KBM-7 (cell line): ENCODE measurements at places on chromosomes 1 and 21.

DNA sequence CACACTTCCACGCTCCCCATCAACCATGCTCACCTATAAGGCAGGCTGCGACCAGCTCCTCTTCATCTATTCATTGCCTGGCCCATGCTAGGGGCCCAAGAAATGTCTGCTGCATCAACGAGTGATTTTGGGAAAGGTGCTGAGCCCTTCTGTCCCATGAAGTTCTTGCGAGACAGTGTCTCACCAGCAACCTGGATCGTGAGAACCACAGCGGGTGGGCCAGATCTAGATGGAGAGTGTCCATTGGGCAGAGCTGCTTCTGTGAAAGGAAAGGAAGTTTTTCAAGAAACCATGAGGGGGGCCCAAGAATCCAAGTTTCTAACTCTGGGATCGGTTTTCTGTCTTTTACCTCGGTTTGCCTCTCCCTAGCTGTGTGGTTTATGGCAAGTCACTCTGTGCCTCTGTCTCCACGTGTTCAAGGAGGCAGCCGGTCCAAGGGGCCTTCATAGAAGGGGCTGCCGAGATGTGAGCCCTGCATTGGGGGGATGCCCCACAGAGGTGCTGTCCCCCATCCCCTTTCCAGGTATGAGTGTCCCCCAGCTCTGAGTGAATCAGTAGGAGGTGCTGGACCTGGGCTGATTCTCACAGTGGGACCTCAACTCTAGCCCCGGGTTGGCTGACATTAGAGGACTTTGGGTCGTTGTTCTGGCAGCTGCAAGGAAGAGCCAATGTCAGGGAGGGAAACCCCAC, 8.3 kb upstream of the PADI1 start:
- DNase-seq = no peak

DNA sequence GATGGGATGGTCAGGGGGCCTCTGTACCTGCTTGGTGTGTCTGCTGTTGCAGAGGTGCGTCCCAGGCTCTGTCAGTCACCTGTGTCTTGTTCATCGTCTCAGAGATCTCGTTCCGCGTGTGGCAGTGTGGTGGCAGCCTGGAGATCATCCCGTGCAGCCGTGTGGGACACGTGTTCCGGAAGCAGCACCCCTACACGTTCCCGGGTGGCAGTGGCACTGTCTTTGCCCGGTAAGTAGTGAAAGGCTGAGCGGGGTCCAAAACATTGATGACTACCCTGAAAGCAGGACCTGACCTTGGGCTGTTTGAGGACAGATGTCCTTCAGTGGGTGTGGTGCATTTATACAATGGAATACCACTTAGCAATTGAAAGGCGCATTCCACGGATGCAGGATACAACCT, 171.0 kb downstream of the PGBD5 start:
- no peak for DNase-seq

DNA sequence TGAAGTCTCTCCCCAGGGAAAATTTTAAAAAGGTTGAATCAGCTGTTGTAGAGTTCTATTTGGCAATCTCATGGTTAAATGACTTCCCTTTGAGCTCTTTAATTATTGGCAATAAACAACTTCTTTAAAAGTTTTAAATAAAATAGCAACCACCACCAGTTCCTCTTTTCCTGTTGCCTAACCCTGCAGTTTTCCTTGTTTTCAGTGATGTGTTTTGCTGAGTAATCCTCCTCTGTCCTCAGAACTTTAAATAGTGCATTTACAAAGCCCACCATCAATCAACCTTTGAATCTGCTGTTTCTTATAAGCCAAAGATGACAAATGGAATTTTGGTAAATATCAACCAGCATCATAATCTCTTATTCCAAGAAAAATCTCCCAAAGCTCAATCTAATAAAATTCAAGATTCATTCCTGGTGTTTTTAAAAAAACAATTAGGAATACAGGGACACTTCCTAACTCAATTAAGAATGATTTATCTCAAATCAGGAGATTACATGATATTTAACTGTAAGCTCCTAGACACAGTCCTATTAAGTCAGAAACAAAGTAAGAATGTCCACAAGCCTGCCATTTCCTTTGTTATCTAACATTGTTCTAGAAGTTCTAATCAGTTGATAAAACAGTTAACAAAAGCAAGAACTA, 14.8 kb downstream of the AVPR1B start:
- peak; percentile 88 for DNase-seq

DNA sequence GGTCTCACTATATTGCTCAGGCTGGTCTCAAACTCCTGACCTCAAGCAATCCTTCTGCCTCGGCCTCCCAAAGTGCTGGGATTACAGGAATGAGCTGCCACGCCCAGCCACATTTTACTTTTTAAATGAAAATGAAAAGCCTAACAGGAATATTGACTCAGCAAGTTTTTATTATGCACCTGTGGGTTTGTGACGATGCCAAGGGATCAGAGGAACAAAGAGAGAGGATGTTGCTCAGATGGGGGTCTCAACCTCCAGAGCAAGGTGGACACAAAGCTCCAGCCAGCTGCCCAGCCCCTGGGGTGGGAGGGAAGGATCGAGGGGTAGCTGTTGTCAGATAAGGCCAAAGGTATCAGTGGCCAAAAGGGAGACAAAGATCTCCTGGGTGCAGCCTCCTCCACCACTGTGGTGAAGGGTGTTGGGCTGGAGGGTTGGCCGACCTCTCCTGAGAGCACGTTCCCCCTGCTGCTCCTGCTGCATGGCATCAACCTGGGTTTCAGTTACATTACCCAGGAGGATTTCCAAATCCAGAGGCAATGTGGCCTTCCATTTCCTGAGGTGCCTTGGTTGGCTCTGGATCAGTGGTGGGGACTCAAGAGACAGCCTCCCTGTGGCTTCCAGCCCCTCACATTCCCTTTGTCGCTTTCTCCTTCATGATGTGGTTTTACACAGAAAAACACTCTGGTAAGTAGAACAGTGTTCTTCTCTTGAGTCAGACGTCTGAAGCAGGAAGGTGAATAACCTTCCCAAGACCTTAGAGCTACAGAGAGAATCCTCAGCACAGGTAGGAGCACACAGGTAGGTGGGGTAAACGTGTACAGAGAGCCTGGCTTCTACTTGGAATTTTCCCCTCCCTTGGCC, 34.2 kb downstream of the ZNF496 start:
- no peak for DNase-seq

DNA sequence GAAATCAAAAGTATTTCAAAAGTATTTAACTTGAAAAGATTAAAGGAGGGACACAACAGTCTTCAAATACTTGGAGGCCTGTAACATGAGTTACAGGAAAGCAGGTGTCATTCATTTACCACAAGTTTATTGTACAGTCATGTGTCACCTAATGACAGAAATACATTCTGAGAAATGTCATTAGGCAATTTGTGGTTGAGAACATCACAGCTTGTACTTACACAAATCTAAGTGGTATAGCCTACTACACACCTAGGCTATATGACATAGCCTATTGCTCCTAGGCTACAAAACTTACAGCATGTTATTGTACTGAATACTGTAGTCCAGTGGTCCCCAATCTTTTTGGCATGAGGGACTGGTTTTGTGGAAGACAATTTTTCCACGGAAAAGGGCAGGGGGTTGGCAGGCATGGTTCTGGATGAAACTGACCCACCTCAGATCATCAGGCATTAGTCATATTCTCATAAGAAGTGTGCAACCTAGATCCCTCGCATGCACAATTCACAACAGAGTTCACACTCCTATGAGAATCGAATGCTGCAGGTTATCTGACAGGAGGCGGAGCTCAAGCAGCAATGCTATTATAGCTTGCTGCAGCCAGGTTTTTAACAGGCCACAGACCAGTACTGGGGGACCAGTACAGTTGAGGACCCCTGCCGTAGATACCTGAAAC, 25.0 kb upstream of the PHTF1 start:
- DNase-seq = no peak

DNA sequence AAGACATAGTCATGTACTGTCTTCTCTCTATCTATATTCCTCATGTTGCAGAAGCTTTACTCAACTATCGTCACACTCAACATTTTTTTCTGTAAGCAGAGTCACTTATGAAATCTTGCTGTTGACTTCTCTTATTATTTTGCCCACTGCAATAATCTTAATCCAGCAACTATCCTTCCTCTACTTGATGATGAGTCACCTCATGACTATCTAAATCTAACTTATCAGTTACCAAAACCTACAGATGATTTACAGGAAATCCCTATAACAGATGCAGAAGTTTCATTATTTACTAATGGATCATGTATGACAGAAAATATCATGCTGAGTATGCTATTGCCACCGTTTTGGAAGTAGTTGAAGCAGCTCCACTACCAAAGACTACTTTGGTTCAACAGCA, 378.9 kb downstream of the DUSP10 start:
- no peak for DNase-seq

GRCh38 chr21:19908390-19908789, 1089.8 kb upstream of the NCAM2 start:
- peak; percentile 71 for DNase-seq

- no peak for DNase-seq
Observed at GRCh38 chr21:26506956-26507355, 66.1 kb downstream of the CYYR1 start.

GRCh38 chr1:7052701-7053100, 267.4 kb downstream of the CAMTA1 start:
- no peak for DNase-seq

DNA sequence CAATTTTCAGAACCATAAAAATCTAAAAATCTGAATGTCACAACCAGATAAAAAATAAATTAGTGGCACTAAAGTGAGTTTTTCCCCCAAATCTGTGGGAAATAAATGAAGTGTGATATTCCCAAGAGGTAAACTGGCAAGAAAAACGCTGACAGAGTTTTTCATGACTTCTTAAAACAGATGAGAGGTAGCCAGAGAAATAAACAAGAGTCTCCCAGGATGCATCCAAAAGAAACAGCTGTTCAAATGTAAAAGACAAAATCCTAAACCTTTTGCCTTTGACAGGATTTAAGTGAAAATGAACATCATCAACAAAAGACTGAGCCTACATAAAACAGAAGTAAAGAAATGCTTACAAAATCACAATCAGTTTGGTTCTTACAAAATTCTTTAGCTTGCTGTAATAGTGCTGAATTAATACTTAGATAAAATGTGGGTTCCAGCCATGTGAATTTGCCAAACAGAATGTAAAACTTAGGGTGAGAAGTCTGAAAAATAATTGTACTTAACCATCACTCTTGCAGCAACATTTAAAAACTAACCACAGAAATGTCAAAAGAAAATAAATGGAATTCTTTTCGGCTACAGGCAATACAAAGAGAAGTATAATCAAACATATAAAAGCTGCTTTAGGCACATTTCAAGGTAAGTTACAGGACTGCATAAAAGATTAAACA, 133.6 kb downstream of the EIF4G3 start:
- no peak for DNase-seq

DNA sequence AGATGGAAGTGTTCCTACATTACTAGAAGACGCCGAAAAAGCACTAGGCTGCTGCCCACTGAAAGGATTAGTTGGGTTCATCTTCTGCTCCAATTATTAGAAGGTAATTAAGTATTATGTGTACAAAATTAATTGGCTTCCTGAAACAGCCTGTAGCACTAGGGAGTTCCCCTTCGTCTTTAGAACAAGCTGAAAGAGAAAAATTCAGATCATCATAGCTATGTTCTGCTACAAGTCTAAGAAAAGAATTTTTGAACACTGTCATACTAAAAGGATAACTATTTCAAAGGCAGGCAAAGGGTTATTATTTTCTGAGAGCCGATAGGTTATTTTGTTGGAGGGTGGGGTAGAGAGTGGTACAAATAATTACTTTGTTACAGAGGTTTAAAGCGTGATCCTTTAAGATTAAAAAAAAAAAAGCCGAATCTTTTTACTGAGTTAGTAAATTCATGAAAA, at the start of gene MCM3AP:
Gene MCM3AP (minus strand): TSS at position 406 of the 456 bp plus-strand sequence. CDS start 325 bp downstream, at position 81.
- peak; percentile 19 for DNase-seq

GRCh38 chr1:62139410-62139809, 55.2 kb upstream of the L1TD1 start:
- DNase-seq = no peak

DNA sequence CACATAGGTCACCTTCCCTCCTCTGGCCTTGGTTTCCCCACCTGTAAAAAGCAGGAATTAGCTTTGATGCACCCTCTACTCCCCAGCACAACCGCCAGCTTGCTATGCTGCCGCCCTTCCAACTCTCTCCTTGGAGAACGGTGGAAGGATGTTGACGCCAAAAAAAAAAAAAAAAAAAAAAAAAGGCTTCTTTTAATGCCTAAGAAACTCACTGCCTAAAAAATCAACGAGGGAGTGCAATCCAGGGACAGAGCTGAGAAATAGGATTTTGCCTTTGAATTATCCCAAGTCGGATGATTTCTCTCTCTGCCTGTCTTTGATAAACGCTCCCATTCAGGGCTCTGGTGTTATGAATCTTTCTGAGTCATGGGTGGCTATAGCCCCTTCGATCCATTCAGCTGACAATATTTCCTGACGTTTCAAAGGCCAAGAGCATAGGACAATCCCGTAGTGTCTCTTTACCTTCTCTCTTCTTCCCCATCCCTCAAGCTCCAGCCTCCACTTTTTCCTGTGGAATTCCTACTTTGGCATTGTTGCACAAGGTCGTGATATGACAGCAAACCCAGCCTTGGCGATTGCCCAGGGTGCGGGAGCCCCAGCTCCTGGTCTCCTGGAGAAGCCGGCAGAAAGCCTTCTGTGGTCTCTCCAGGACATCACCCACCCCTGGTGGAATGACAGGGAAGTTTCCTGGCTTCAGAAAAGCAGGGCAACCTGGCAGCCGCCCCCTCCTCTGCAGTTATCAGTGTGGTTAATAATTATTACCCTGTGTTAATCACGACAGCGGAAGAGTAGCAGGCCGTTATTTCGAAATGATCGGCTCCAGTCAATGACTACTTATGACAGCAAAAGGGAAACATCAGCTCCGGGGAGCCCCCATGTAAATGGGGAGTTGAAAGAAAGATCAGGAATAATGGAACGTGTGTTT, 8.0 kb upstream of the PLXNA2 start:
- DNase-seq = peak; percentile 28

- peak; percentile 47 for DNase-seq
Observed at GRCh38 chr1:32496127-32496526, 31.3 kb downstream of the ZBTB8B start.

- DNase-seq = no peak
Observed at GRCh38 chr1:205832326-205832751, 17.6 kb downstream of the PM20D1 start.

- DNase-seq = no peak
Observed at GRCh38 chr1:30982937-30983336, 74.4 kb upstream of the SDC3 start.

DNA sequence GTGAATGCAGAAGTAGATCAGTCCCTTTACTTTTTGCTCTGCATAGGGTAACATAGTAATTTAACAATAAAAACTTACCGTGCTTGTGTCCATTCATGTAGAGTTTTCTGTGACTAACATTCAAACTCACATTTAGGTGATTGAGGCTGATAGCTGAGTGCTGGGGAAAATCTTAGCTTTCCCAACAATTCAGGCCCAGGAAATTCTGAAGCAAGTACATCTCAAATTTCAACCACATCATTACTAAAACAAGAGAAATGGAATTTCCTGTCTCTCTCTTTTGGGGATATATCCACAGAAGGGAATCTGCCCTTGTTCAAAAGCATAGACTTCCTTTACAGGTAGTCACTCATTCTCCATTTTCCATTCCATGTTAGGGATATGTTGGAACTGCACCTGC, 33.1 kb upstream of the C1orf146 start:
- no peak for DNase-seq

GRCh38 chr1:14914351-14914988, 239.1 kb upstream of the TMEM51 start:
- DNase-seq = no peak

GRCh38 chr1:10606064-10606463, 131.3 kb downstream of the PEX14 start:
- no peak for DNase-seq
